SHP77 (cell line): ENCODE measurements at places on chromosomes 2 and 18.

DNA sequence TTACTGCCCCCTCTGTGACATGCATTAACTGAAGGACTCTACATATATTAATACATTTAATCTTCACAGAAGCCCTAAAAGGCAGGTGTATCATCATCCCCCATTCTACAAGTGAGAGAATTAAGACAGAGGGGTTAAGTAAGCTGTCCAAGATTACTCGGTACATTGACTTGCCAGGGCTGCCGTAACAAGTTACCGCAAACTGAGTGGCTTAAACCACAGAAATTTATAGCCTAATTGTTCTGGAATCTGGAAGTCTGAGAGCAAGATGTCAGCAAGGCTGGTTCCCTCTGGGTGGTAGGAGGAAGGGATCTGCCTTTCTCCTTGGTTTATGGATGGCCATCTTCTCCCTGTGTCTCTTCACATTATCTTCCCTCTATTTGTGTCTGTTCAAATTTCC is 605.5 kb downstream of the EPHA4 start:
- no peak for DNase-seq

DNA sequence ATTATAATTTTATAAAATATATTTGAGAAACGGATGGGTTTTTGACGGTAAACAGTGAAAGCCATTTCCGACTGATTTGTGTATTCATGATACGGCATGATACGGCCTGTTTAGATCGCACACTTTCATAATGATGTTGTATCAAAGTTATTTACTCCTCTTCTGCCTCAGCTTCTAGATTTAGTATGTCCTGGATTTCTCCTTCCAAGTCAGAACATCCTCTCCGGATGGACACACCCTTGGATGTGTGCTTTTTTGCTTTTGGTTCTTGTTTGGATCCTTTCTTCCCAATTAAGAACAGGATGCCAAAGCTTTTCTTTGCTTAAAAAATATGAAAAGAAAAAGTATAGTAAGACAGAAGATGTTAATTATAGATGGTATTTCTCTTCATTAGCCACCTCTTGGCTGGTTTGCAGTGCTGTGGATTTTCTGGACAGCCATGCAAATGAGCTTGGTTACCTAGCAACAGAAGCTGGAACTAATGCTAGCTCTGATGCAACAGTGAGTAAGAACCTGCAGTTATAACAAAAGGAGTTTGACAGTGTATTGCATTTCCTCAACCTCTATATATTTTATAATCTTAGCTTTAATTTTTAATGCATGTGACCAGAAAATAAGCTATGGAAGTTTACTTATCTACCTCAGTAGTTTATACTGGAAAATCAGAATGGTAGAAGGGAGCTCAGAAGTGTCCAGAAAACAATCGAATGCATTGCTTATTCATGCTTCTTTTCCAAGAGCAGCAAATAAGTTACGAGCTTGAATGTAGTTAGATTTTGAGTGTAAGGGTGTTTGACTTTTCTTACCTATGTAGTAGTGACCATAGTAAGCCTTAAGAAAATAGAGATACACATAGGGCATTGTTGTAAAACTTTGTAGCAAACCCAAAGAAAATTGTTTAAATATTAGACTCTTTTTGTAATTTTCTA is 27.9 kb downstream of the RMND5A start:
- no peak for DNase-seq

DNA sequence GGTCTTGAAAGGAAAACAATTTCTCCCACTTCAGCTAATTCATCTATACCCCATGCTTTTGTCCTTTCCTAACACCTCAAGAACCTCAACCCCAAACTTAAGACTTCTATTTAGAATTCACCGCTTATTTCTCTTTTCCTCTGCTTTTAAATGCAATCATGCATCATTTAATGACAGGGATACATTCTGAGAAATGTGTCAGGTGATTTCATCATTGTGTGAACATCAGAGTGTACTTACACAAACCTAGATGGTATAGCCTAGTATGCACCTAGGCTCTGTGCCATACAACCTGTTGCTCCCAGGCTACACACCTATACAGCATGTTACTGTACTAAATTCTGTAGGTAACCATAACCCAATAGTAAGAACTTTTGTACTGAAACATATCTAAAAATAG is 22.9 kb downstream of the ARL5A start:
- DNase-seq: no peak

- DNase-seq: no peak
These were observed 100.6 kb downstream of the UPP2 start for GRCh38 chr2:158202161-158202815.

- DNase-seq: no peak
These were observed 46.6 kb downstream of the CCDC138 start for GRCh38 chr2:108833219-108833618.

GRCh38 chr2:111239581-111240249 is 119.0 kb downstream of the BCL2L11 start:
- DNase-seq: no peak

DNA sequence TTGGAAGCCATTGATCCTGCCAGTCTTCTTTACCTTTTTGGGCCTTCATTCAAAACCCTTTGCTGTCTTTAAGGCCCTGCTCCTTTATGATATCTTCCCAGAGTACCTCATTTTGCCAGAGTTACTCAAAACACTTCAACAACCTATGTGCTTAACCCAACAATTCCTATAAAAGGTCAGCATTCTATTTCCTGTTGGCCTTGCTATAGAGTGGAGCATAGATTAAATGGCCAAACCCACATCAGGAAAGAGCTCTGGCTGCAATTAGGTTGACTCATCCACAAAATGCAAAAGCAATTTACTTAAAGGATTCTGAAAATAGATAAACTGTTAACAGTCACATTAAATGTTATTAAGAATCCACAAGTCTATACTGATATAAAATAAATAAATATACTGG is 21.2 kb downstream of the MRPL33 start:
- DNase-seq: no peak

DNA sequence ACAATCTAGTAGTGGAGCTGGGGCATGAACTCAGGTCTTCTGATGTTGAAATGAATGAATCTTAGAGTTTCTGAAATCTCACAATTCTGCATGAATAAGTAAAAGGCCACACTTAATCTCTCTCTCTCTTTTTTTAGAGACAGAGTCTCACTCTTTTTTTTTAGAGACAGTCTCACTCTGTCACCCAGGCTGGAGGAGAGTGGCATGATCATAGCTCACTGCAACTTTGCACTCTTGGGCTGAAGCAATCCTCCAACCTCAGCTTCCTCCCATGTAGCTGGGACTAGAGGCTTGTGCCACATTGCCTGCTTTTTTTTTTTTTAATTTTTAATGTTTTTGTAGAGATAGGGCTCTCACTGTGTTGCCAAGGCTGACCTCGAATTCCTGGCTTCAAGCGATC is 68.9 kb upstream of the THOC1 start:
- no peak for DNase-seq

- no peak for DNase-seq
These were observed 524.7 kb upstream of the CNTNAP5 start for GRCh38 chr2:123500346-123500745.

GRCh38 chr2:222241128-222241870 is 57.5 kb downstream of the PAX3 start:
- DNase-seq: no peak

GRCh38 chr2:140353541-140353940 is 1573.4 kb upstream of the NXPH2 start:
- DNase-seq: no peak

DNA sequence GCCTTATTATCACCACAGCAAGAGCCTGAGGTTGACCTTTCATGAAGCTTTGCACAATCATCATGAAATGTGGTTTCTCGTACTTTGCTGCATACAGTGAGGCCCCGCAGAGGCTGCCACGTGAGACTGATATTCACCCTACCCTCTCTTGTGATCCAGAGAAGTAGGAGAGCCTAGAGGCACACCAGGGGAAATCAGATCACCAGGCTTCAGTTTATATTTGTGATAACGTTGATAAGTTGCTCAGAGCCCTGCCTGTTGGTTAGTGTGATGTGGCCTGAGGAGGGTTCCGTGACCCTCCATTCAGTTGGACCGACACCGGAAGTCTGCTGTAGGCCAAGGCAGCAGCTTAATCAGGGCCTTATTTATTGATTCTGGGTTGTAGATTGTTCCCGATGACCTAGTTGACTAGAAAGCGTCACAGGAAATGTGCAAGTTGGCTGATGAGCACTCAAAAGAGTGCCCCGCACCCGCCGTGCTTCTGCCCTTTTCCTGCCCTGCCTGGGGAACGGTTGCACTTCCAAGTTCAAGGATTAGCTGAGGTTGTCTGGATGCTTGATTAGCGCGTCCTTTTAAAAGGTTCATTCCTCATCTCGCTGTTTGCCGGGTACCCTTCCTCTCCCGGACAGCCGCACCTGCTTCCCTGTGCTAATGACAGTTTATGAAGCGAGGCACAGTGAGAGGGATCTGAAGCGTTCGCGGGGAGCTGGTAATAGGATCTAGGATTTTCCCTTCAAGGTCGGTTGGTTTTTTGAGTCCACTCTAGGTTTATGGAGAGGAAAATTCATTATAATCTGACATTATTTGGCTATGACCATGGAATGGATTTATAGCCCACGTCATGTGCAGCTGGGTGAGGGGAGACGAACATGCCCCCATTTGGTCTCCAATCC is 146.4 kb downstream of the SH3RF3 start:
- peak; percentile 88 for DNase-seq

DNA sequence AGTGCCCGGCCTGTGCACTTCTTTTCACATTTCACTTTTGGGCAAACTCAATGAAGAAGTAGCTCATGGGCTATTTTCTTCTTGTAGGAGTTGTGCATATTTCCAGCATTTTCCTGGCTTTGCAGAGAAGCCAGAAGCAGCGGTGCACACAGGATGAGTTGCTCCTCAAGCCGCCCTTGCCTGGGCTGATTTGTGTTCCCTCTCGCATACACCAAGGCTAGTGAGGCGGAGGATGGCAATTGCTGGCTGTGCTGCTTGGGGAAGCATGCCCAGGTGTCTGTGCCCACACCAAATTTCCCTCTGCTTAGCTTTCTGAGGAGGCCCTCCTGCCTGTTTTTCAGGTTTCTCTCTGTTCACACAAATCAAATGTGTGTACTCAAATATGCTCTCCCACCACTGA is 85.4 kb upstream of the TMEM200C start:
- no peak for DNase-seq

- DNase-seq: no peak
These were observed 30.1 kb upstream of the CCL20 start for GRCh38 chr2:227783404-227784138.

DNA sequence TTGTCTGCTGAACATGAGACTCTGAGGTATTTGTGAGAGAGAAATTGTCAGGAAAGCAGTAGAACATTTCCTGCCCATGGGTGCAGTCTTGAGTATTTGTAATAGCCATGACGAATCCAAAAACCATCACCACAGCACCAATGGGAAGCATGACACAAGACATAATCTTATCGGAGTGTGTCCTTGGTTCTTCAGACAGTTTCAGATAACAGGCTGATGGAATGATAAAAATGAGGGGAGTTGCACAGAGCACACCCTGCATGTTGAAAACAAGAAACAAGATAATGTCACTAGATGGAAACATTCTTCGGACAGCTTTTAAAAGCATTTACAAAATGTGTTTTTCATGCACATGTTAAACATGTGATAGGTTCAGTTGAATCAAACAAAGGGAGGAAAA is 56.9 kb downstream of the SLC38A11 start:
- DNase-seq: no peak

GRCh38 chr2:191691898-191692297 is 14.0 kb downstream of the NABP1 start:
- DNase-seq: no peak

- DNase-seq: no peak
These were observed 33.8 kb upstream of the ACYP2 start for GRCh38 chr2:54081574-54081973.

DNA sequence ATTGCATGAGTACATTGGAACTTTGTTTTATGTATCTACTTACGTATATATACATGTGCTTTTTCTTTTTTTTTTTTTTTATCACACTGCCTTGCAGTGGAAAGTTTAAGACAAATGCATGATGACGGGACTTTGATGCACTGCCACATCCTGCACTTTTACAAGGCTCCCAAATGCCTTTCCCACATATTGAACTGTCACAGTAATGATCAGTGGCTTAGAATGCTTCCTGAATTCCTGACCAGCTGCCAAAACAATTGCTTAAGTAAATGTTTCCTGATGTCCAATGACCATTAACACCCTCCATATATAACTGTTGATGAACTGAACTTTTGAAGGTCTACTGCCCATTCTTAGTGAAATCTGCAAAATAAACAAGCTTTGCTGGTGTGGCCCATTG is 60.2 kb downstream of the LYPD6B start:
- DNase-seq: no peak

DNA sequence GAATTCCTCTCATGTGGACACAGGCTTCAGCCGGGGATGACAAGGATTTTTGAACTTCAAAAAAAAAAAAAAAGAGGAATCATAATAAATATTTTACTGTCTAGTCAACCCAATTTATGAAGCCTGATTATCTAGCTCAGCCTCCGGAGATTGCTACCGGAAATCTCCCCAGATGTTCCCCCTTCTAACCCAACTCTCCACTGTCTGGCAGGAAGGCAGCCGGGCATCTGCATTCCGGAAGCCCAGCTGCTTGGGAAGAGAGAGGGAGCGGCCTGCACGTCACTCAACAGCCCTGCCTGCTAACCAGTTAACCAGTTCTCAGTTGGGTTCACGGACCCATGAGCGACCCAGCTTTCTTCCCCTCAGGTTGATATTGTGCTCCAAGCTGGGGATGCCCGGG is 87.2 kb upstream of the POU3F3 start:
- no peak for DNase-seq

DNA sequence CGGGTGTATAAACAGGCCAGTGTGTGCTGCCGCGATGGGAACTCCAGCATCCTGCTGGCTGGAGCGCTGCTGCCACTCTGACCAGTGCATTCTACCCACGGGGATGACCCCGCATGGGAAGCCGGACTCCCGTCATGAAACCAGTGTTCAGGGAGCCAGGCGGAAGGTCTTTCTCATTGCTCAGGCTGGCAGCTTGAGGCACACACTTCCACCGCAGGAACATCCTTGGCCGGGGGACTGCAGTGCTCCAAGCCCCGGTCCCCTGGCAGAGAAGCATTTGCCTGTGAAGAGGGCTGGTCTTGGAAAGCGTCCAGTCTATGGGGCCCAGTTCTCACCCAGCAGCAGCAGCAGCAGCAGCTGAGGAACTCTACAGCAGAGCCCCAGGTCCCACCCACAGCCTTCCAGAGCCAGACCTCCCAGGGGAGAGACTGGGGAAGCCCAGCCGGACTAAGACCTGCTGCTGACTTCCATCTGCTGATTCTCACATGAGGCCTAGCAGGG is 235.9 kb downstream of the KLHL29 start:
- no peak for DNase-seq

GRCh38 chr2:184849516-184849915 is 251.2 kb downstream of the ZNF804A start:
- no peak for DNase-seq
